ENCODE measurements at places on chromosomes 11 and 22.

- no peak for DNase-seq
These were observed 48.7 kb downstream of the IGF2 start for GRCh38 chr11:2090172-2091111.

DNA sequence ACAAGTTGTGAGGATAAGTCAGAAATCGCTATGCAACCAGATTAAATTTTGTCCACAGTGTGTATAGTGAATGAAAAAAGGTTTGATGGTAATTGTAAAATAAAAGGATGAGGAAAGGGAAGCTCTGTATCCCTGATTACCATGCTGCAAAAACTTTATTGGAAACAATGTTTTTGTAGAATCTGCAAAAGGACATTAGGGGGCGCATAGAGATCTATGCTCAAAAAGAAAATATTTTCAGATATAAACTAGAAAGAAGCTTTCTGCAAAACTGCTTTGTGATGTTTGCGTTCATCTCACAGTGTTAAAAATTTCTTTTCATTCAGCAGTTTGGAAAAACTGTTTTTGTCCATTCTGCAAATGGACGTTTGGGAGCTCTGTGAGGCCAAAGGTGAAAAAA, 390.5 kb downstream of the OR4C45 start:
- no peak for DNase-seq

- DNase-seq, result no peak
These were observed 782 bp downstream of the TMEM109 start for GRCh38 chr11:60914633-60915247.

DNA sequence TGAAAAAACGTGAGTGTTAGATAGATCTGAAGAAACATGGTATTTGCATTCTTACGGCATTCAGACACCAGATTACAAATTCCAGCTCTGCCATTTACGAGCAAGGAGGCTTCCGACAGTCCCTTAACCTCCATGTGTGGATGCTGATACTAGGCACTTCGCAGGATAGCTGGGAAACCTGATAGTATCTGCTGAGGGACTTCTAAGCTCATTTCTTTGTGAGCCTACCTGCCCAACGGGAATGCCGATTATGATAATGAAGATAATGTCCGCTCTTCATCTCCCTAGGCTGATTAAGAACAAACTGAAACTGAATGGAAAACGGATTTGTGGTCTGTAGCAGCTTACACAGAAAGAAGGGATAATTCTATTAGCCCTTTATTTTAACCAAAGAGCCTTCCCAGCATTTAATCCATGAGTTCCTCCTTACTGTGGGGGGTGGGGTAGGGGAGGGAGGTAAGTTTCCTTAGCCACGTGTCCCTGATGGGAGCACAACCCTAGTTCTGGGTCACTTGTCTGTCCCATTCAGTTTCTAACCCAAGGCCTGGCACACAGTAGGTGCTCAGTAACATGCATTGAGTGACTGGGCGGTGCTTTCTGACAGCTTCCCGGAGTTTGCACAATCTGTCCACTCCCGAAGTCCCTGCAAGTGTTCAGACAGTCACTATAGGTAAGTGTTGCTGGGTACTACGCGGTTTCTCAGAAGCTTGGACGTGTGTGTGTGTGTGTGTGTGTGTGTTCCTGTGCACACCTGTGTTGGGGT, 39.2 kb downstream of the CD6 start:
- no peak for DNase-seq

GRCh38 chr22:46178755-46179505, 28.6 kb downstream of the PPARA start:
- DNase-seq, result no peak

GRCh38 chr22:42408810-42409529, 23.2 kb downstream of the NFAM1 start:
- no peak for DNase-seq

DNA sequence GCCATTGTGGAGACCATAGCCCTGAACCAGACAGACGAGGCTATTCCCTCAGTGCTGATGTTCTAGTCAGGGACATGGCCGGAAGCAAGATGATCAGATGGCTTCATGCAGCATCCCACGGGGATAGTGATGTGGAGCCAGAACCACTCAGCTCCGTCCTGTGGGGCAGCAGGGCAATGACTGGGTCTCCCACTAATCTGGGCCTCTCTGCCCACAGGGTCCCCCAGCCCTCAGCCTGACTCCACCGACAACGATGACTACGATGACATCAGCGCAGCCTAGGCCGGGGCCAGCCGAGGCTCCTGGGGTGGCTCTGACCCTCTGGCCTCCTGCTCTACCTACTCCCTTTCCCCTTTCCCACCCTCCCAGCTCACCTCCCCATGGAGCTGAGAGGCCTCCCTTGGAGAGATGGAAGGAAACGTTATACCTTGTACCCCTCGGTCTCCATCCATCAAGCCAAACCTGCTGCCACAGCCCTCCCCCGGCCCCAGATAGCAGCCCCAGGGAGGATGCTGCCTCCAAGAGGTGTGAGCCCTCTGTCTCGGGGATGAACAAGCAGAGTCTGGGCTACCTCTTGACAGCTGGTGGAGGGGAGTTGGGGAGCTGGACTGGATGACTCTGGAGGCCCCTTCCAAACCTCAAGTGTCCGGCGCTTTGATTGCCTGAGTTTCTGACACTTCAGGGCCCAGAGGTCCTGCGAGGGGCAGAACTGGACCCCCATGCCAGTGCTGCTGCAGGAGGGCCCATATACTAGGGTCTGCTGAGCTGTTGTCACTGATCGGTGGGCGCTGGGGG, 47.8 kb downstream of the CD6 start:
- no peak for DNase-seq

DNA sequence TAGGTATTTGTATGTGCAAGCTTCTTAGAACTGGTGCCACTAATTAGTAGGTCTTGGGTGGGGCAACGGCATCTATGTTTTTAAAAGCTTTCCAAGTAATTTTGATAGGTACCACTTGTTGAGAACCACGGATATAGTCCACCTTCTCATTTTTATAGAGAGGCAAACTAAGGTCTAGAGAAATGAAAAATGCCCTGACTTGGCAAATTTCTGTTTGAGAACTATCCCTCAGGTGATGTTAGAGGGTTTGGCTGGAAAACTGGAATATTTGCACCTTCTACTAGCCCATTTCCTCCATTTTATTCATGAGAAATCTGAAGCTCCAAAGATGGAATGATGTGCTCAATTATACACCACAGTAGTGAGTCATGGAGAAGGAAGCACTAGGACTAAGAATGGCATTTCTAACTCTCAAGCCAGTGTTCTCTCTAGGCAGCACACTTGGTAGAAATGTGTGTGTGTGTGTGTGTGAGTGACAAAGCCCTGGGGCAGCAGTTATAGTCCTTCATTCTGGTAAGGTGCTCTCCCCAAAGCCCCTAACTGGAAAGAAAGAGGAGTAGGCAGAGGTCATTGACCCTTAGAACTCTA, 1.8 kb upstream of the TMEM86A start:
- DNase-seq, result no peak

GRCh38 chr11:46659908-46660307, 40.5 kb downstream of the ARHGAP1 start:
- DNase-seq, result no peak

GRCh38 chr11:18066626-18067025, 20.6 kb upstream of the TPH1 start:
- no peak for DNase-seq

DNA sequence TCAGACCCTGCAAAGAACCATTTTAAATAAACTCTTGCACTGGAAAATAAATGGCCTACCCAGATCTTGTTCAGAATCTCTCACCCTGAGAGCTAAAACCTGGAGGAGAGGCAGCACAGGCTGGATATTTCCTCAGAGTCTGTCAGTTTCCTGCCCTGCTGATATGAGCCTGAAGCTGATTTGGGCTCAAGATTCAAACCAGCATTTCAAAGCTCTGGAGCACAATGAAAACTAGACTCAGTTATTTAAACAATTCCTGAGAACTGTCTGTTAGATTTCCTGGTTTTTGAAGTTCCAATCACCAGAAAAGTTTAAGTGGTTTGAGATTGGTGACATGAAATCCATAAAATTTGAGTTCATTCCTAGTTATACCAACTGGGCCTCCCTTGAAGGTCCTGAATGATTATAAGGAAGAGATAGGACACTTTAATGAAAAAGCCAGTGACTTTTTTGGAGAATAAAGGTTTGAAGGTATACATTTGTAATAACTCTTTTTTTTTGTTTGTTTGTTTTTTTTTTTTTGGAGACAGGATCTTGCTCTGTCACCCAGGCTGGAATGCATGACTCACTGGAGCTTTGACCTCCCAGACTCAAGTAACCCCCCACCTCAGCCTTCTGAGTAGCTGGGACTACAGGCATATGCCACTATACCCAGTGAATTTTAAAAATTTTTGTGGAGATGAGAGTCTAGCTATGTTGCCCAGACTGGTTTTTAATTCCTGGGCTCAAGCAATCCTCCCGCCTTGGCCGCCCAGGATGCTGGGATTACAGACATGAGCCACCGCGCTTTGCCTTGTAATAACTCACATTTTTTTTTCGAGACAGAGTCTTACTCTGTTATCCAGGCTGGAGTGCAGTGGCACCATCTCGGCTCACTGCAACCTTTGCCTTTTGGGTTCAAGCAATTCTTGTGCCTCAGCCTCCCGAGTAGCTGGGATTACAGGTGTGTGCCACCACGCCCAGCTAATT, 8.0 kb upstream of the ESAM start:
- no peak for DNase-seq

DNA sequence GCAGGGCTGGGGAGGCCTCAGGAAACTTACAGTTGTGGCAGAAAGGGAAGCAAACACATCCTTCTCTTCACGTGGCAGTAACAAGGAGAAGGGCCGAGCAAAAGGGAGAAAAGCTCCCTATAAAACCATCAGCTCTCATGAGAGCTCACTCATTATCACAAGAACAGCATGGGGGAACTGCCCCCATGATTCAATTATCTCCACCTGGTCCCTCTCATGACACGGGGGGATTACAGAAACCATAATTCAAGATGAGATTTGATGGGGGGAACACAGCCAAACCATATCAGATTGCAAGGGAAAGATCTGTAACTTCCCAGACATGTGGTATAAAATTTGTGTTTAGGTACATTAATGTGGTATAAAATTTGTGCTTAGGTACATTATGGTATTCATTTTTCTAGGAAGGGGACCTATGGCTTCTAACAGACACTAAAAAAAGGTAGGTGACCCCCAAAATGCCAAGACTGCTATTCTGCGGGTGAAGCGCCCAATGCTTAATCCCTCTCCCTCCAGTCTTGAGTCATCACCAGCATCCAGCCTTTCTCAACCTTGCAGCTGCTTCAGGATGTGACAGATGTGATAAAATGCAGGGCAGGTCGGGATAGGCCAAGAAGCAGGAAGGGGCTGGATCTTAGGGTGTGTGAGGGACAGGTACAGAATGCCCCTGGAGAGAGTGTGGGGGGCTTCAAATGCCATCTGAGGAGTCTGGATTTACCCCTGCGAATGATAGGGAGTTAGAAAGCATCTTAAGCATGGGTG, 57.7 kb upstream of the AMPD3 start:
- no peak for DNase-seq

- DNase-seq, result no peak
These were observed 8.4 kb upstream of the FTH1 start for GRCh38 chr11:61975638-61976419.

GRCh38 chr11:47282462-47282861, 12.5 kb downstream of the MADD start:
- DNase-seq, result no peak

GRCh38 chr11:58433638-58434203, 5.8 kb upstream of the OR5B2 start:
- DNase-seq, result no peak

GRCh38 chr11:93145390-93145915, 52.3 kb downstream of the SLC36A4 start:
- no peak for DNase-seq
